Stimulated activated CD4-positive, alpha-beta T cell treated with anti-CD3 and anti-CD28 coated beads, Interleukin-12 subunit alpha, Interleukin-12 subunit beta, amount 100 ng/mL, for 24 hours (primary cell): ENCODE measurements at places on chromosomes 3 and 15.

GRCh38 chr3:139718415-139718814, 40.6 kb upstream of the NMNAT3 start:
- DNase-seq, result no peak

- DNase-seq, result no peak
Observed at GRCh38 chr3:117820658-117821299, 1111.2 kb downstream of the TUSC7 start.

DNA sequence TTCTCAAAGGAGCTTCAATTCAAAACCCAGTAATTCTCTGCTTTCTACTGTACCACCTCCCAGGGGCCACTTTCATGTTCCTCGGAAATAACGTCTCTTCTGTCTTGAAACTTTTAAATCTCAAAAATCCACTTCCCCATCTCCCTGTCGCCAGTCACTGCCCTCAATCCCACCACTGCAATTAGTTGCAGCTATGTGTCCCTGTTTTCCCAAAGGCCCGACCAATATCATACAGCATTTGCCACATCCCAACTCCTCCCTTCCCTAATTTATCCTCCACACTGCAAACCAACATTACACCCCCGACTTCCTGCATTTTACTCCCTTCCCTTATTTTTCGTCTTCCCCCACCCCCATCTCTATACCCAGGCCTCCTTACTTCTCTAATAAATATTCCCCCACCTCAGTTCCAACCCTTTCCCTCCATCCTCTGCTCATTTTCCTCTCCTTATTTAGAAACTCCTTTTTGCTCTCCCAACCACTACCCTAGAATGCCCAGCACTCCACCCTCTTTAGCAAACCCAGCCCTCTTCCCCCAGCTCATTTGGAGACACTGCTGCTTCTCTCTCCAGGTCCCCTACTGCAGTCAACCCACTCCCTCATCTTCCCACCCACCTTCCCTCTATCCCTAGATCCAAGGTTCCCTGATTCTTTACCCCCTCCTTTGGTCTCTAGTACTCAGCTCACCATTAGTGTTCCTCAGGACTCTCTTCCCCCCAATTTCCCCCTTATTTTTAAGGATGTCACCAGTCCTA, 1.1 kb downstream of the NPTN start:
- DNase-seq, result no peak

GRCh38 chr3:113288881-113289280, 77.5 kb downstream of the BOC start:
- DNase-seq, result no peak

DNA sequence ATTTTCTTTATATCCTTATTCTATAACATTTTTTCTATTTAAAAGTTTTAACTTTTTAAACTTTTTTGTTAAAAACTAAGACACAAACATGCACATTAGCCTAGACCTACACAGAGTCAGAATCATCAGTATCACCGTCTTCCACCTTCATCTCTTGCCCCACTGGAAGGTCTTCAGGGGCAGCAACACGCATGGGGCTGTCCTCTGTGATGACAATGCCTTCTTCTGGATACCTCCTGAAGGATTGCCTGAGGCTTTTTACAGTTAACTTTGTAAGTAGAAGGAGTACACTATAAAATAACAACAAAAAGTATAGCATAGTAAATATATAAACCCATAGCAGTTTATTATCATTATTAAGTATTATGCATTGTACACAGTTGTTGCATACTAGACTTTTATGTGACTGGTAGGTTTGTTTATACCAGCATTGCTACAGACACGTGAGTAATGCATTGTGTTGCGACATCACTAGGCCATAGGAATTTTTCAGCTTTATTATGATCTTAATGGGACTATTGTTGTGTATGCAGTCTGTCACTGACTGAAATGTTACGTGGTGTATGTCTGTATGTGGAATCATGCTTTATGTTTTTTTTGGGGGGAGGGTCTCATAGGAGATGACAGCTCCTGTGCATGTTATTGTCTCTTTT, 18.2 kb downstream of the ATP1B3 start:
- no peak for DNase-seq

GRCh38 chr3:178001670-178002101, 534.5 kb upstream of the KCNMB2 start:
- no peak for DNase-seq

DNA sequence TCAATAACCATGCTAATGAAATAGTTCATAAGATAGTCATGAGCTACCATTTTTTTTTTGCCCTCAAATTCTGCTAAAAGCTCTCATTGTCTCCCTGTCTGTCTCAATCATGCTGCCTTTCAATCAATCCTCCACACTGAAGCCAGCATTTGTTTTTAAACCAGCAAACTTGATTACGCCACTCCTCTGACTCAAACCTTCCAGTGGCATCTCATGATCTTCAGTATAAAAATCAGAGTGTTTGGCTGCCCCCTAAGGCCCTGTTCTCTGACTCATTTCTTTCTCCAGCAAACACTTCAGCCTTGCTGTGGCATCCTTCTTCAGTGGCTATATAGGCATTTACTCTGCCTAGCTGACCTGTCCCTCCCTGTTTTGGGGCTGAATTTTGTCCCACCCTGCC, 36.0 kb upstream of the EOMES start:
- no peak for DNase-seq

DNA sequence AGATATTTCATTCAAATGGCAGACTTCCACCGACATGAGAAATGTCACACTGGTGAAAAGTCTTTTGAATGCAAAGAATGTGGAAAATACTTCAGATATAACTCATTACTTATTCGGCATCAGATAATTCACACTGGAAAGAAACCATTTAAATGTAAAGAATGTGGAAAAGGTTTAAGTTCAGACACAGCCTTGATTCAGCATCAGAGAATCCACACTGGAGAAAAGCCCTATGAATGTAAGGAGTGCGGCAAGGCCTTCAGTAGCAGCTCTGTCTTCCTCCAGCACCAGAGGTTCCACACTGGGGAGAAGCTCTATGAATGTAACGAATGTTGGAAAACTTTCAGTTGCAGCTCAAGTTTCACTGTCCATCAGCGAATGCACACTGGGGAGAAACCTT, 8.6 kb upstream of the ZNF621 start:
- no peak for DNase-seq

- no peak for DNase-seq
Observed at GRCh38 chr15:33131552-33132232, 62.8 kb downstream of the FMN1 start.

DNA sequence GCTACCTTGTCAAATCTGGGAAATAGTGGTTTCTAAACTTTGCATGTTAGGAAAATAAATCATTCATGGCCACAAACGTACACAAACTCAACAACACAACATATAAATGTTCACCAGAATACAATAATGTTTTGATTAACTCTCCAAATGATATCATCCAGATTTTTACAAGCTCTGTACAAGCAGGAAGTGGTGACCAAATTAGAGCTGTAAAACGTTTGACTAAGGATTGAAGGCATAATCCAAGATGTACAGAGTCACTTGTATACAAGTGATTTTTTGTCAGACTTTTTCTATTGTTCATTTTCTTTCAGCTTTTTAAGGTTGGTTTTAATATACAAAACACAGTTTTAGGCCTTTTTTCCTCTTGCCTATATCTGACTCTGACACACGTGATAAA, 748.4 kb upstream of the GRM7 start:
- no peak for DNase-seq

DNA sequence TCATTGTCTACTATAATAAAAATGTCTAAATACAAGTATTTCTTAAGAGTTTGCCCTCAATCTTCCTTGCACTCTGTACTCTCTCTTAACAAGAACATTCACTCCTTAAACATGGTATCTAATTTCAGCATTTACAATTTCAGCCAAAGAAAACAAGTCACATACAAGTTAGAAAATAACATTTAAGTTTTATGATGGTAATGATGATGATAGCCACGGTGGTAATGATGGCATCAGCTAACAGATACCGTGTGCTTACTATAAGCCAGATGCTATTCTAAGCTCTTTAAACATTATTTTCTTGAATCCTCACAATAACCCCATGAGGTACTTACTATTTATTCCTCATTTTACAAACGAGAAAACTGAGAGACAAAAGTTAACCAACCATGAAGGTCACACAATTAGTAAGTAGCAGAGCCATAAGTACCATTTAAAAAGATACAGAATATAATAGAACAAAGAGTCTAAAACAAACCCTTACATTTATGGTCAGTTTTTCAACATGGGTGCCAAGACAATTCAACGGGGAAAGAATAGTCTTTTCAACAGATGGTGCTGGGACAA, 7.4 kb downstream of the SPICE1 start:
- DNase-seq, result no peak

DNA sequence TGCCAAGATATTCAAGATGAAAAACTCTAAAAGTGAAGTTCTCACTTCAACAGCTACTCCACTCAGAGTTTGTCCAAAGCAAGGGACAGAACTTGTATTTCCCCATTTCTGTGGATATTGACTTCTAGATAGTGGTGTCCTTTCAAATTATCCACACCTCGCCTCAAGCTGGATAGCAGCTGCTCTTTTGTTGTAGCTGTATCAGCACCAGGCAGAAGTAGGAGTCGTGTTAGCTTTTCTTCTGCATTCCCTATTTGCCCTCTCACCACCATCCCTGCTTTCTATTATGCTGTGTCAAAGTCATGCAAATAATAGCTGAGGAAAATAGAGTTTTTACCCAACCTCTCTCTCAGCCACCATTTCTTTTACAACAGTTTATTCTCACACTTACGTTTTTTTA, 303.8 kb downstream of the EPHA3 start:
- DNase-seq, result no peak

GRCh38 chr15:58475573-58476524, 44.1 kb downstream of the LIPC start:
- DNase-seq, result no peak

GRCh38 chr3:14841836-14842235, 23.1 kb downstream of the FGD5 start:
- DNase-seq, result no peak

DNA sequence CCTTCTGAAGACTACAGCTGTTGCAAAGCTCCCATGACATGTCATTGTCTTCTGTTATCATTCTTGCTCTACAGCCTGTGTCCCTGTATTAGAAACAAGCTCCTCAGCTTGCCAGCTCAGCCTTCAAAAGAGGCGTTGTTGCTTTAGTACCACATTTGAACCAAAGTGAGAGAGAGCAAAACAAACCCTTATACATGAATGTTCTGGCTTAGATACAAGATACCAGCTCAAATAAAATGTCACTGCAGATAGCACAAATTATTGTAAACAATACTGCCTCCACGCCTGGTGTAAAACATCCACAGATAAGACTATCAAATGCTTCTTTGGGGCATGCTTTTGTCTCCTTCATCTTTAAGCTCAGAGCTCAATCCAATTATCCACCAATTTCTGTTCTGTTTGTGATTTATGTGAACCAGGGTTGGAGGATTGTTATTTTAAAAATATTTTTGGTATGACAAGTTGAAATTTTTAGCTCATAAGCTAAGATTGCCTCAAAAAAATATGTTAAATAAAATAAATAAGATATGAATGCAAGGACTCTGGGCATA, 403.6 kb upstream of the CDIN1 start:
- no peak for DNase-seq

DNA sequence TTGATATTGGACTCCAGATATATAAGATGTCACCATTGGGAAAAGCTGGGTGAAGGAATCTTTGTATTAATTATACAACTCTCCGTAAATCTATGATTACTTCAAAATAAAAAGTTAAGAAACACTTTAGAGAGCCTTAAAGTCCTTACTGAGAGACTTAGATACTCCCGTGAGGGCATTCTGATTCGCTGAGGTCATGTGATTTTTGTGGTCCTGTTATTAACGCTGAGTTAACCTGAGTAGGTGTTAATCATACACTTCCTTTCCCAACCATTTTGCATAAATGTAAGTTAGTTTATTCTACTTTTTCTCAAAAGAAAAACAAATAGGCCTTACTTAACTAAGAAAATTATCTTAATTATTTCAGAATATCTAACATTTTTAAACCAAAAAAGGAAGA, 67.1 kb upstream of the LMOD3 start:
- DNase-seq, result no peak

DNA sequence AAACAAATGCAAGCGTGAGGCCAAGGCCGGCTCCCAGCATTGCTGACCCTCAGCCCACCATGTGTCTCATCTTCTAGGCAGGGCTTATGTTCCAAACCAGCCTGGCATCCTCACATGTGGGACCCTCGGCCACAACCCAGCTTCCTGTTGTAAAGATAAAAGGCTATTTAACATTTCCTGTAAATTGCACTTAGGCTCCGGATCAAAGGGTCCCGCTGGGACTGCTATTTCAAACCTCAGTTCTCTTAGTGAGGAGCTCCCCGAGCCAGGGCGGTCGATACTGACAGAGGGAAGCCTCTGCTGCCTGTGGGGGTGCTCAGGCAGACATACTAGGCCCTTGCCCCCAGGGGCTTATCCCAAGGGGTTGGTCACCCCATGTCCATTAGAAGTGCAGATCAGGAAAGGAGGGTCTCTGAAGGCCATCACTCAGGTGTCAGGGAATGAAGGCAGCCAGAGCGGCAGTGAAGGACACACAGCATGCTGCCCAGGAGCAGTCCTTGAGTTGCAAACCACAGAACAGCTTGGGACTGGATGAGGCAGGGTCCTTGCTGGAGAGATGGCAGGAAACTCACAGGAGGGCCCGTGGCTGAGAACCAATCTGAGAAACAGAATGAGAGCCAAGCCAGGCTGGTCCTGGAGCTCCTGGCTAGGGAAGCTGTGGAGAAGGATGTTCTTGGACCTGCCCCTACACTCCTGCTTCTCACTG, 239.9 kb downstream of the TLE3 start:
- no peak for DNase-seq

- DNase-seq, result no peak
Observed at GRCh38 chr3:44409640-44410410, 67.6 kb downstream of the ZNF445 start.

DNA sequence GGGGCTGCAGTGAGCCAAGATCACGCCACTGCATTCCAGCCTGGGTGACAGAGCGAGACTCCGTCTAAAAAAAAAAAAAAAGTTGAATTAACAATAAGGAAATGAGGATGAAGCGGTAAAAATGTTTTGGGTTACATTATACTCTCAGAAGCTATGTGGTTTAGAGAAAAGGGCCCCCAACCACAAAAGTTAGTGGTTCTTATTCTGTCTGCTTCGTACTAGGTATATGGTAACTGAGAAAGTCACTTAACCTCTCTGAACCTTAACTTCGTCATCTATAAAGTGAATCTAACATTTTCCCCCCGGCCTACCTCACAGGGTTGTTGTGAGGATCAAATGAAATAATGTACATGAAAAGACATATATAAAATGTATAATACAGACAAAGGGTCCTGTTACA, 38.4 kb upstream of the EHHADH start:
- DNase-seq, result no peak

DNA sequence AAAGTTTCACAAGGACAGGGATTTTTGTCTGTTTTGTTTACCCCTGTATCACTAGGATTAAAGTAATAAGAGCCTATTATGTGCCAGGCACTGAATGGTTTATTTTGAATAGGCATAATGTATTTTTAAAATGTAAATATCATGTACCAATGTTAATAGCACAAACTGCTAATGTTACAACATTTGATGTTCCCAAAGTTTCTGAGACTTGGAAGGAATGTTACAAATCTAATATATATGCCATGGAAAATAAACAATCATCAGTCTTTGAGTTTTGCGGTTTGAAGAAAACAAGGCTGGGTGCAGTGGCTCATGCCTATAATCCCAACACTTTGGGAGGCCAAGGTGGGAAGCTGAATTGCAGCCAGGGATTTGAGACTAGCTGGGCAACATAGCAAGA, 159.4 kb downstream of the CDIN1 start:
- no peak for DNase-seq
